ENCODE measurements at places on chromosomes 4 and X.

DNA sequence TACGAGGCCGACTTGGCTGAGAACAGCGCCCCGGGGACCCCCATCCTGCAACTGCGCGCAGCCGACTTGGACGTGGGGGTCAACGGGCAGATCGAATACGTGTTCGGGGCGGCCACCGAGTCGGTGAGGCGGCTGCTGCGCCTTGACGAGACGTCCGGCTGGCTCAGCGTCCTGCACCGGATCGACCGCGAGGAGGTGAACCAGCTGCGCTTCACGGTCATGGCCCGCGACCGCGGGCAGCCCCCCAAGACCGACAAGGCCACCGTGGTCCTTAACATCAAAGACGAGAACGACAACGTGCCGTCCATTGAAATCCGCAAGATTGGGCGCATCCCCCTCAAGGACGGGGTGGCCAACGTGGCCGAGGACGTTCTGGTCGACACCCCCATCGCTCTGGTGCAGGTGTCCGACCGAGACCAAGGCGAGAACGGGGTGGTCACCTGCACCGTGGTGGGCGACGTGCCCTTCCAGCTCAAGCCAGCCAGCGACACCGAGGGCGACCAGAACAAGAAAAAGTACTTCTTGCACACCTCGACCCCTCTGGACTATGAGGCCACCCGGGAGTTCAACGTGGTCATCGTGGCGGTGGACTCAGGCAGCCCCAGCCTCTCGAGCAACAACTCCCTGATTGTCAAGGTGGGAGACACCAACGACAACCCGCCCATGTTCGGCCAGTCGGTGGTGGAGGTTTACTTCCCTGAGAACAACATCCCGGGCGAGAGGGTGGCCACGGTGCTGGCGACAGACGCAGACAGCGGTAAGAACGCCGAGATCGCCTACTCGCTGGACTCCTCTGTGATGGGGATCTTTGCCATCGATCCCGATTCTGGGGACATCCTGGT lies 2.4 kb downstream of the PCDH7 start:
- DNase-seq: no peak

DNA sequence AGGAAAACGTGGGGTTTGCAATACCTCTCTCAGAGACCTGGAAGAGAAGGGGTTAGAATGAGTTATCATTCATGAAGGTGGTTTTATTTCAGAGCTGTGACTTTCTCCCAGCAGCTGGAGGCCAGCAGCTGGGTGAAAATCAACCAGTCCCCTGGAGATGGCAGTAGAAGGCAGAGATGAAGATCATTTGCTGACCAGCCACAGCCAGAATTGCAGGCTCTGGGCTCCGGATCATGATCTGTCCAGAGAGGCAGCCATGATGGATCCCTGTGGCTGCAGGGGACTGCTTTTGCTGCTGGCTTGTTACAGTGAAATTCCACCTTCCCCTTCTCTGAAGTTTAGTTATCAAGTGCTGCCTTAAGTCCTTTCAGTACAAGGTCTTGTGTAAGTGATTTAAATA lies 46.9 kb upstream of the TAB3 start:
- no peak for DNase-seq

DNA sequence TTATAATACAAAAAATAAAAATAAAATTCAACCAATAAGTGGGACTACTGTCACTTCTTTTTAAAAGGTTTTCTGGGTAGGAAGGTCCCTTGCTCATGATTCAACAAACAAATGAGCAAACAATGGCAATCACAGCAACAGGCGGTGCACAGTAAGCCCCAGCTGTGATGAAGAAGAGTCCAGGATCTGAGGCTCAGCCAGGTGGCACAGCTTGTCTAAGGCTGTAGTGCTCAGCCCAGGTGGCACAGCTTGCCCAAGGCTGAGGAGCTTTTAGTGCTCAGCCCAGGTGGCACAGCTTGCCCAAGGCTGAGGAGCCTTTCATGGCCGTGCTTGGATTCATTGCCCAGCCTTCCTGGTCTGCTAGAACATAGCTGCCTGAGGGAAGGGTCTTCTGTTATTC lies 75.0 kb downstream of the ZFYVE28 start:
- DNase-seq: no peak

DNA sequence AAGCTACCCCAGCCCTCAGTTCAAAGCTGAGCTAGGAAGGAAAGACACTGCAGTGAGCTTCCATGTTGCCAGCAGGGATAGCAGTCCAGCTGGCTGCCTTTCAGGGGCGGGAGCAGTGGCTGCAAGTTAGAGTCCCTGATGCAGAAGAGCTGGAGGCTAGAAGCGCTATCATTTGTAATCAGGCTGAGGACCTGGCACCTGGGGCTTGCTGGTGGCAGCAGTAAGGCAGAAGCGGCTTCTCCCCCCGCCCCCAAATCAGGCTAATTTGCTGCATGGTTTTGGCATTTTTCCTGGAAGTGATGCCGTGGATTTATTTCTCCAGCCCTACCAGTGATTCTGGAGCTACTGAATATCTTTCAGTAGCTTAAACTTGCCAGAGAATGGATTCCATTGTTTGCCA lies 203.3 kb downstream of the CLCN4 start:
- no peak for DNase-seq

GRCh38 chr4:48341776-48342605 lies 662 bp downstream of the SLAIN2 start:
- peak; percentile 35 for DNase-seq

DNA sequence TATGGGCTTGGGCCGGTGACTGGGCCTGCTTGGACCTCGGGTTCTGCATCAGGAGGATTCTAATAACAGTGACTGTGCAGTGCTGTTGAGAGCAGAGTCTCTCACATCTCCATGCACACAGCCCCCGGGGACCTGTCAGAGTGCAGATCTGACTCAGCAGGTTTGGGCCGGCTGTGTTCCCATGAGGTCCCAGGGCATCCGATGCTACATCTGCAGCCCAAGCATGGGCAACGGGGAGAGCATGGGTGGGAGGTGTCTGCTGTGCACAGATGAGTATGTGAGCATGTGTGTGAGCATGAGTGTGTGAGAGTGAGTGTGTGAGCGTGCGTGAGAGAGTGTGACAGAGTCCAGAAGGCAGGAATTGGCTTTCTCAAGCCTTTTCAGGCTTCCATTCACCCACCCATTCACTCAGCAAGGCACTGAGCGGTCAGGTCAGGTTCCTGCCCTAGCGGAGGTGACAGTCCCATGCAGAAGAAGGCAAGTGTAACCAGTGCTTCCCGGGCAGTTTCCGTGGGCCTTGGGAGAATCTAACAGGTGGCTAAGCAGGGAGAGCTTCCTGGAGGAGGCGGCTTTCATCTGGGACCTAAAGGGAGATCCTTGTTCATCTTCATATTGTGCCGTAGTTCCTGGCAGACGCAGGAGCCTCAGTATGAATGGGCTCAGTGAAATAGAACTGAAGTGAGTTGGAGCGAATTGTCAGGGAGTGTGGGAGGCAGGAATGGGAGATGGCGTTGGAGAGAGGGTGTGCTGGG lies 62.6 kb downstream of the SORCS2 start:
- DNase-seq: no peak

DNA sequence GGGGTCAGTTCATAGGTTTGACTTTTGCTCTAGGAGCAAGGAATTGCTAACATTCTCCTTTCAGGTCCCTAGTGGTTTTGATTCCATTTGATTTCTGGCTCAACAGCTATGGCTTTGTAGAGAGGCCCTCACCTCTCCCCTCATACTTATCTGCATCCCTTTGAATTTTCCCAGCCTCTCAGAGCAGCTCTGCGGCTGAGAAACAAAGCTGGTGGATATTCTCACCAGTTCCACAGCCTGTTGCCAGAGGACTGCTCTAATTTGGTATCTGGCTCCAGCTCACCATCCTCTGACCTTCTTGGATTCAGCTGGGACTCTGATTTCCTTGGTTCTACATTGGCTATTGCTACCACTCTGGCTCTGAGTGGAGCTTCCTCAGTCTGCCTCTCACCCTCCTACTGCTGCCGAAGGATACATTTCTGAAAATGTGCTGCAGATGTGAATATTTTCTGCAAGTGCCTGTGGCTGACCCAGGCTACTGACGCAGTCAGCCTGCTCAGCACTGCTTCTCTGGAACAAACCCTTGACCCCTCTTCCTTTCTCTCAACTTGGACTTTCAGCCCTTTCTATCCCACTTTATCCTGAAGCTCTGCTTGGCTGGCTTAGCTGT lies 110.9 kb upstream of the ENPEP start:
- no peak for DNase-seq

DNA sequence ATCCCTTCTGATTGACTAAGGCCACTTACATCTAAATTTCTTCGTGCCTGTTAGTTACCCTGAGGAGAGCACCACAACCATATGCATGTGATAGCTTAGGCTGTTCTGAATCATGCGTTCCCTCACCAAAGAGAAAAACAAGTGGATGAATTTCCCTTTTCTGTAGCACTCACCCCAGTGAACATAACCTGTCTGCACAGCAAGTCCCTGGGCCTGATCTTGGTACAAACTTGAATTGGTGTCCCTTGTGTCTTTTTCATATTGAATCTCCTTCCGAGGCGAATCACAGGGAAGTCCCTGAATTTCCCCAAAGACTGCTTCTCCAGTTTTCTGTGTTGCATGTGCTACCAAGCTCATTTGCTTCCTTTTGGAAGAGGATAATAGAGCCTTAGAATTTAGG lies 100.4 kb downstream of the KLHL8 start:
- DNase-seq: no peak

- no peak for DNase-seq
Measured at GRCh38 chrX:40091691-40092421, 5.9 kb downstream of the BCOR start.

- no peak for DNase-seq
Measured at GRCh38 chrX:40303256-40304077, 205.7 kb upstream of the BCOR start.

- DNase-seq: no peak
Measured at GRCh38 chr4:165464376-165464775, 85.6 kb downstream of the CPE start.

DNA sequence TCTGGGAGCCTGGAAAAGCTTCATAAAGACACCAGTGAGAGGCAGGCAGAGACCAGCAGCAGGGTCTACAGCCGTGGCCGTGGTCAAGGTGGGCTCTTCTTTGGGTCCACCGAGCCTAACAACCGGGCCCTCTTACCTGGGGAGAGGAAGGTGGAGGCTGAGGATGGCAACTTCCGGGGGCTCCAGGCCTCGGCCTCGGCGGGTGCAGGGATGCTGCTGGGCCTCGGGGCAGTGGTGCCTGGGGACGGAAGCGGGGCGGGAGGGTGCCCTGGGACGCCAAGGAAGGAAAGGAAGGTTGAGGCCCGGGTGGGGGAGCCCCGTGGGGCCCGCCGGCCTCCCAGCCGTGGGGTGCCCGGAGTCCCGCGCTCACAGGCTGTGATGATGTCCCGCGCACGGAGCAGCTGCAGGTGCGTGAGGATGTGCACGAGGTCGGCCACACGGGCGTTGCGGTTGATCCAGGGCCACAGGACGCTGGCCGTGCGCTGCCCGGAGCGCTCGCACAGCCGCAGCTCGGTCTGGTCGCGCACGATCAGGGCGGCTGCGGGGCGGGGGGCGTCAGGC lies 561 bp downstream of the IRAK1 start:
- no peak for DNase-seq

GRCh38 chr4:145734576-145735346 lies 54.8 kb downstream of the C4orf51 start:
- no peak for DNase-seq

DNA sequence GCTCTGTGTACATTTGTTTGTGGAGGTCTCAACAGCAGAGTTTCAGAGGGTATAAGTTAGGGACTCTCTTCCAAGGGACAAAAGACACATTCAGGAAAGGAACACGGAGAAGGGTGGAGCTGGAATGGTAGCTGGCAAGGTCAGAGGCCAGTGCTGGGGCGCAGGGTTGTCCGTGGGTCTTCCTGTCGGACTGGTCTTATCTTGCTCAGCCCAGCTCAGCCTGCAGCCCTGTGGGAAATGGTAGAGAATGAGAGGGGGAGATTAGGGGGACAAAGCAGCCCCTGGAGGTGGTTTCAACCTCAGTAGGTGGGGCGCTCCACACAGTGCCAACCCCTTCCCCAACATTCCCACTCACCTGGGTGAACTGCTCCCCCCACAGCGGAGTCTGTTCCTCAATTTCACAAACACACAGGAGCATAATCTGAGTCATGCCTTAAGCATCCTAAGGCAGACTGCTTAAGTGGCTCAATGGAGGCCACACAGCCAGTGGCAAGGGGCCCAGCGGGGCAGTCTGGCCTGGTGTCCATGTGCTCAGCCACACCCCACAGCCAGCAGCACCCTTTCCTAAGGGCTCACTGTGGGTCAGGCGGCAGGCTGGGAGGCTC lies 6.9 kb upstream of the HDAC6 start:
- DNase-seq: no peak

DNA sequence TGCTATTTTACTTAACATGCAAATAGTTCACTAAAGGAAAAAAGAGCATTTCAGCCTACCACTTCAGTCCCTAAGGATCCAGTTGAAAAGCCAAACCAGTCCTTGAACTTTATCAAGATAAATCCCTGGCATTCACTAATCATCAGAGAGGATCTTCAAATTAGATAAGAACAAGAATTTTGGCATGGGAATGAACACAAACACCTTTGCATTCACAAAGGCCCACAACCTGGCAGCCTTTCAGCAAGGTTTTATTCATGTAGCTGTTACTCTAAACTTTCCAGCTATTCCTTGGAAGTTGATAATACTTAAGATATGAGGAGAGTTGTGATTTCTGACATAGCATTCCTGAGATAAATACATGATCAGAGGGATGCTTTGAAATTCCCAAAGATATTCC lies 193.4 kb downstream of the LRBA start:
- DNase-seq: no peak

DNA sequence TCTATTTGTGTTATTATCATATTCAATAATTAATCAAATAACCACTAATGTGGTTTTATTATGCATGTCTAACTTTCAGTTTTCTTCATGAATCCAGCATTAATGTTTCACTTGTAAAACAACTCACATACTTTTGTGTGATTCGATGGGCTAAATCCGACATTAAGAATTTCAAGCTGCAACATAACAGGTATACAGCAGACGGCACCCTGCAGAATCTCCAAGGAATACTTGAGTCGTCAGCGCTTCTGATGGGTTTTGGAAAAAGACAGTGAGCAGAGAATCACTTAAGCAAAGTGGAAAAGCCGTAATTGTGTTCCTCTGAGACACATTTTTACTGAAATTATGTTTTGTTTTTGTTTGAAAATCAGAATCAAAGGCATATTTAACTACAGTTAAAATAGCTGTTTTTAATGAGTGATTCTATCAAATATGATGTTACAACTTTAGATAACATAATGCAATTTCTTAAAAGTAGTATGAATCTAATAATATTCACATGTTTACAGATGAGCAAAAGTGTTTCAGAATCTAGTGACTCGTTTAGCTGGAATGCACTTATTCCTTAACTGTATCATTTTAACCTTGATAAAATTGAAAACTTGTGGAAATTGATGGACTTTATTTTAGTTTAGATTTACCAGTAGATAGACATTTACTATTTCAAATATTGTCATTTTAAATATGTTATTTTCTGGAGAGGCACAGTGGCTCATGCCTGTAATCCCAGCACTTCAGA lies 514.8 kb downstream of the CCSER1 start:
- no peak for DNase-seq

DNA sequence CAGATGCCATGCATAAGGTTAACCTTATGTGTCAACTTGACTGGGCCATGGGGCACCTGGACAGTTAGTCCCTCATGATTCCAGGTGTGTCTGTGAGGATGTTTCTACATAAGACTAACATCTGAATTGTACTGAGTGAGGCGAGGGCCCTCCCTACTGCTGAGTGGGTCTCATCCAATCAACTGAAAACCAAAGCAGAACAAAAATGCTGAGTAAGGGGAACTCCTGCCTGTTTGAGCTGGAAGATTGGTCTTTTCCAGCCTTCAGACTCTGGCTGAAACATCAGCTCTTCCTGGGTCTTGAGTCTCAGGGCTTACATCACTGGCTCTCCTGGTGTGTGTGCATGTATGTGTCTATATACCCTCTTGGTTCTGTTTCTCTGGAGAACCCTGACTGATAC lies 13.8 kb downstream of the NELFA start:
- no peak for DNase-seq

GRCh38 chrX:139506333-139506732 lies 24.2 kb upstream of the F9 start:
- DNase-seq: no peak

All from activated T-helper 1 cell treated with anti-CD3 and anti-CD28 coated beads, Interleukin-2, amount 50 U/mL, for 16 hours (primary cell).